ENCODE measurements at places on chromosomes 13 and 19. TPM values are rescaled to one million over a fixed set of nuclear protein-coding genes. Genes with fewer than 3 reads are reported as not detected.

- DNase-seq = no peak
Measured at GRCh38 chr13:102945886-102946285, 100.1 kb downstream of the ERCC5 start.

GRCh38 chr19:49160450-49161189 lies 3.0 kb downstream of the TRPM4 start:
- DNase-seq = no peak

KLF1 gene
- not detected for total RNA-seq

GRCh38 chr19:2363419-2363818 lies 3.4 kb downstream of the TMPRSS9 start:
- DNase-seq = no peak

DNA sequence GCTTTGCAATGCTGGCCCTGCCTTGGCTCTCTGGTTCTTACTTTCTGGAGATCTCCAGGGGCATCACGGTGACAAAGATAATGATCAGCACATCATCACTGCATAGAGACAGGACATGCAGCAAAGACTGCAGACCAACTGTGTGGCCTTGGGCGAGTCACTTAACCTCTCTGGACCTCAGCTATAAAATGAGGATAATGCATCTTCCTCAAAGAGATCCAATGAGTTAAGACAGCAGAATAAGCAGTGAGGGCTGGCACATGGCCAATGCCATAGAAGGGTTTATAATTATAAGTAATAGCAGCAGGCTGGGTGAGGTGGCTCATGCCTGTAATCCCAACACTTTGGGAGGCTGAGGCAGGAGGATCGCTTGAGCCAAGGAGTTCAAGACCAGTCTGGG lies 2.4 kb downstream of the MAG start:
- no peak for DNase-seq

C19orf44 gene
- 5.3 TPM for total RNA-seq

GRCh38 chr19:54430306-54431254 lies 15.3 kb downstream of the TTYH1 start:
- no peak for DNase-seq

DNA sequence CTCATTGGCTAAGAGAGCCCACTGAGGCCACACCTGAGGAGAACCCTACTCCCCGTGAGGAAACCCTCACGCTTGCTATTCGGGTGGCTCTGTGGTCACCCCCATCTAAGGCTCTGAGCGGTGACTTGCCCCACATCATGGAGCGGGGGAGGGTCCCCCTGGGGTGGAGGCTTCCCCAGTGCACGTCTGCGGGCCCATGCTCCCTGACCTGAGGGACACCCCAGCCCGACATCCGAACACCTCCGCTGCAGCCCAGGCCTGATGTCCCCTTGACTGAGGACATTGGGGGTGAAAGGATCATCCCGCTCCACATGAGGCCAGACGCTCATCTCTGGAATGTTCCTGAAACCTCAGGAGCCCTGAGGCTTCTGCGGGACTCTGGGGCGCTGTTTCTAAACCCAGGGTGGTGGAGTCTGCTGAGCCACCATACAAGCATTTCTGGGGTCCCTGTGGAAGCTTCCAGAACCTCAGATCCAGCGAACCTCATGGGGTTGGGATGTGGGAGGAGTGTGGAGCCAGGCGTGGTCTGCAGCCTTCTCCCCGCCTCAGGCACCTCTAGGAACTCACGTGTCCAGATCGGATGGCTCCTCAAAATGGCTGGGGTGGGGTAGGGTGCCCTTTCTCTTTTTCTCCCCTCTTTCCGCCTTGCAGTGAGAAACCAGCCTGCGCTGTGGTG lies 19.9 kb downstream of the TMED1 start:
- no peak for DNase-seq

CYP2F1 gene
- total RNA-seq = not detected

- no peak for DNase-seq
Measured at GRCh38 chr19:45331411-45331810, 8.7 kb upstream of the CKM start.

DNA sequence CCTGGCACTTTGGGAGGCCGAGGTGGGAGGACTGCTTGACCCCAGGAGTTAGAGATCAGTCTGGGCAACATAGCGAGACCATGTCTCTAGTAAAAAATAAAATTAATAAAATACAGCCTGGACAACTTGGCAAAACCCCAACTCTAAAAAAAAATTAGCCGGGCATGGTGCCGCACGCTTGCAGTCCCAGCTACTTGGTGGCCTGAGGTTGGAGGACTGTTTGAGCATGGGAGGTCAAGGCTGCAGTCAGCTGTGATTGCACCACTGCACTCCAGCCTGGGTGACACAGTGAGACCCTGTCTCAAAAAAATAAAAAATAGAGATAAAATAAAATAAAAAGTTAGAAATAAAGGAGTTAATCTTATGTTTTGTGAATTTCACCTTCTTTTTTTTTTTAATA lies 15.6 kb upstream of the SPC24 start:
- DNase-seq = peak; percentile 79

NCR1 gene
- total RNA-seq = not detected

- DNase-seq = peak; percentile 74
Measured at GRCh38 chr13:44259045-44260027, 114.3 kb upstream of the SERP2 start.

MBD3L3 gene
- not detected for total RNA-seq

DNA sequence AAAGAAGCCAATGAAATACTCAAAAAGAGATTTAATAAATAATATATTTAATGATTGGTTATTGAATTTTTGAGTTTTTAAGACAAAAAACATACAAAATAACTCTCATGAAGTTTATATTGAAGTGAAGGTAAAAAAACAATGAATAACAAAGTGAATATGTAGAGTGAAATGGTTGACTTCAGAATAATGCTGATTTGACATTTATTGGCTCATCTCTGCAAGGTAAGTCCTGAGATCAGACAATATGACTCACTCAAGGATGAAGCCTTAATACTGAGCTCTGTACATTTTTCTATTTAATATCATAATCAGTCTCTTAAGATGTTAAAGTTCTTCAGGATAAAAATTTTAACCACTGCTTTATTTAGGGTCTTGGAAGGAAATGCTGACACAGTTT lies 1398.9 kb upstream of the PCDH9 start:
- DNase-seq = no peak

DNA sequence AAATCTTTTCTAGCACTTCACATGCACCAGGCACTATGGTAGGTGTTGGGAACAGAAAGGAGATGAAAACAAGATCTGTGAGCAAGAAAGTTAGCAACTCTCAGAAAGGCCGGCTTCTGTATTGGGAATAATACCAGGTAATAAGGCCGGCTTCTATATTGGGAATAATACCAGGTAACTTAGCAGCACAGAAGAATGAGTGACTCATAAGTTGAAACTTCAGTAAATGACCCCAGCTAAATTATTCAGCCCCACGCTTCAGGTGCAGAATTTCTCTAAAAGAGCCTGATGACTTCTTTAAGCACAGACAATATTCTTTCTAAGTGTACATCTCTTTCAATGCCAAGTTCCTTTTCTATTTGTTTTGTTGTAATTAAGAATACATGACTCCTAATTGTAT lies 151.3 kb downstream of the MYO16 start:
- no peak for DNase-seq

DNA sequence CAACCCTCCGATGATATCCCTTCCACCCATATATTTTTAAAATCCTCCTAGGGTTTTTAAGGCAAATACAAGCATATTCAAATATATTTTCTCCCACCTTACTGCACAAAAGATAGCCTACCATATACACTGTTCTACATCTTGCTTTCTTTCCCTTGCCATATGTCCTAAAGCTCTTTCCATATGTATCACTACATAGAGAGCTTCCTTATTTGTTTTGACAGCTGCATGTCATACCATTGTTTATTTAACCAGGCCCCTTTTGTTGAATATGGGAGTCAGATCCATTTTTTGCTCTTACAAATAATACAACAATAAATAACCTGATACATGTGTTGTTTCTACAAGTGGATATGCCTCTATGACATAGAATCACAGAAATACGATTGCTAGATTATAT lies 32.8 kb upstream of the WDFY2 start:
- no peak for DNase-seq

GRIK5 gene
- total RNA-seq = 4.1 TPM

GRCh38 chr19:10551698-10552301 lies 8.1 kb downstream of the ATG4D start:
- DNase-seq = no peak

DNA sequence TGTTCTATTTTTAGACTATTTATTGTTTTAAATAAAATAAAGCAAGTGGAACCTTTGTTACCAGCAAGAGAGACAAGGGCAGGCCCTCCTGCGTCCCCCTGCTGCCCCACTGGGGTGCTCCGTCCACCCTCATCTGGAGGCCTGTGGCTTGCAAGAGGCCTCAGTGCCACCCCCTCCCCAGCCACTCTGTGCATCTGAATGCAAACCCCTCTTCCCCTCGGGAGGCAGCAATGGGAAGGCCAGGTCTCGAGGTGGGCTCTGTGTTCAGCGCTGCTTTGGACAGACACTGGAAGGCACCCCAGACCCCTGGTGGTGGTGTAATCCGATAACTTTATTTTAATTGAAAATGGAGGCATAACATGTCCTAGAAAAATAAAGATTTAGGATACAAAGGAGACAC lies 4.6 kb downstream of the SIX5 start:
- no peak for DNase-seq

GRCh38 chr19:18155095-18156087 lies 2.4 kb downstream of the PIK3R2 start:
- DNase-seq = peak; percentile 86

- DNase-seq = peak; percentile 78
Measured at GRCh38 chr19:13781547-13781946, 7.3 kb downstream of the C19orf53 start.

APLP1 gene
- 68.7 TPM for total RNA-seq

IGLON5 gene
- total RNA-seq = 2.1 TPM

GRCh38 chr19:4870025-4870700 lies 2.7 kb upstream of the PLIN3 start:
- peak; percentile 90 for DNase-seq

DNA sequence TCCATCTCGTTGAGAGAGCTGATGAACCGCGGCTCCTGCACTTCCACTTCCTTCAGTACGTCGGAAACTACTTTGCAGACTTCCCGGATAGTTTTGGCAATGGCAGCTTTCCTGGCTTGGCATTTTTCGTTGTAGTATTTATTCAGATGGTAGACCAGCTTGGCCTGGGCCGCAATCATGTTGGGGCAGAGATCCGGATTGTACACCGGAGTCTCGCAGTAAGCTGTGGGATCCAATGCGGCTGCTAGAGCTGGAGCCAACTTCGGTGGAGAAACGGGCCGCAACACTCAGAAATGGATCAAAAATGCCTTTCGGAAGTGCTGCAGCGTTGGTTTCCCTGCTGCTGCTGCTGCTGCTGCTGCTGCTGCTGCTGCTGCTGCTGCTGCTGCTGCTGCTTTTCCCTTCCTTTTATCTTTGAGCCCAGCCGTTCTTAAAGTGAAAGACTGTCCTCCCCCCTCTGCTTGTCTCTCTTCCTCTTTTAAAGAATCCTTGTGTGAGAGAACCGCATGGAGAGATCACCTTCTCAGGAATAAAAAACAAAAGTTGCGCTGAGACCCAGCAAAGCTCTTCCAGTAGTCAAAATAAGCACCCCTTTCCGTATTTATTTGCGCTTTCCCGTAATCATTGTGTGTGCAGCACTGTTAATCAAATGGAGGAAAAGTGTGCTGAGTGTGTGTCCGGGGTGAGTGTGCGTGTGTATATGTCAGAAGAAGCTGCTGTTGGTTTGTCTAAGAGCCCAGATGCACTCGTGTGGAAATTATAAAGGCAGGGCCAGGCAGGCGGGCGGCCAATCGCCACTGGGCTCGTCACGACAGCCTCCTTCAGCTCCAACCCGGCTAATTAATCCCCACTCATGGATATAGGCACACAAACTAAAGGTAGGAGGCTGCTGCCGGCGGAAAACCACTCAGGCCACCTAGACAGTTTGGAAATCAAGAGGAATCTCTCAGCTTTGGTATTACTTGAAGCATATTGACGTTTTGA lies at the start of gene MAB21L1:
MAB21L1 (minus strand) TSS at position 730 of the 984 bp plus-strand sequence; CDS start at position 179, 551 bp downstream.
- no peak for DNase-seq
